ENCODE measurements at places on chromosomes 2 and 18.

DNA sequence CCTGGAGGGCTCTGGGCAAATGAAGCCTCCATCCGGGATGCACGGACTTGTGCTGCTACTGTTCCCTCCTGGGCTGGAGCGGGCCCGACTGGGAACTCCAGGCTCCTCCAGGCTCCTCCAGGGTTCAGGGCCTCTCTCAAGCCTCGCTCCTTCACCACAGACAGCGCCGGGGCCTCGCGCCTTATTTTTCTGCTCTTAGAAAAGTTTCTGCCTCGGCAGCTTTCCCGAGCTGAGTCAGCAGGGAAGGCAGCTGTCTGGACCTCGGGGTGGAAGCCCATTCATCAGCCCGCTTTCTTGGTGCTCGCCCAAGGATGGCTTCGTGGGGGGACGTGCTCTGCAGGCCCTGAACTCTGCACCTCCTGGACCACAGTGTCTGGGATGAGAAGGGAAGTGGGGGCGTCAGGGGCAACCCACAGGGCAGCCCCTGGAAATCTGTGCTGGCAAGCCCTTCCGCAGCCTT, 12.9 kb upstream of the TEX51 start:
- no peak for DNase-seq

- DNase-seq, result no peak
Measured at GRCh38 chr2:107635883-107636282, 190.8 kb upstream of the RGPD4 start.

- no peak for DNase-seq
Measured at GRCh38 chr18:9535430-9535991, 60.2 kb downstream of the RALBP1 start.

DNA sequence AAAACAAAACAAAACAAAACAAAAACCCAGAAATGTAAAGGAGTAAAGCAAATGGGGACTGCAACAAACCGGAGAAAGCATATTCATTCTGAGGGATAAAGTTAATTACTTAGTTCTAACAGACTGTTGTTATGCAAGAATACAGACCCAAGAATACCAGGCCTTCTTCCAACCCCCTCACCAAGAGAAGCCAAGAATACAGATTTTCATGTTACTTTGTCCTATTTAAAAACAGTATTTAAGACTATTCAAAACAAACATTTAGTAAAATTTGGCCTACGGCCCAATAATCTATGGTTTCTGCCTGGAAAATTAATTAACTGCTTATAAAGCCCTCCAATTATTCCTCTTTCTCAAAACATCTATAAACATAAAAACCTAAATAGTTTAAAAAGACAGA, 91.4 kb downstream of the USP34 start:
- DNase-seq, result no peak

GRCh38 chr2:205216580-205216979, 465.7 kb upstream of the NRP2 start:
- DNase-seq, result no peak

DNA sequence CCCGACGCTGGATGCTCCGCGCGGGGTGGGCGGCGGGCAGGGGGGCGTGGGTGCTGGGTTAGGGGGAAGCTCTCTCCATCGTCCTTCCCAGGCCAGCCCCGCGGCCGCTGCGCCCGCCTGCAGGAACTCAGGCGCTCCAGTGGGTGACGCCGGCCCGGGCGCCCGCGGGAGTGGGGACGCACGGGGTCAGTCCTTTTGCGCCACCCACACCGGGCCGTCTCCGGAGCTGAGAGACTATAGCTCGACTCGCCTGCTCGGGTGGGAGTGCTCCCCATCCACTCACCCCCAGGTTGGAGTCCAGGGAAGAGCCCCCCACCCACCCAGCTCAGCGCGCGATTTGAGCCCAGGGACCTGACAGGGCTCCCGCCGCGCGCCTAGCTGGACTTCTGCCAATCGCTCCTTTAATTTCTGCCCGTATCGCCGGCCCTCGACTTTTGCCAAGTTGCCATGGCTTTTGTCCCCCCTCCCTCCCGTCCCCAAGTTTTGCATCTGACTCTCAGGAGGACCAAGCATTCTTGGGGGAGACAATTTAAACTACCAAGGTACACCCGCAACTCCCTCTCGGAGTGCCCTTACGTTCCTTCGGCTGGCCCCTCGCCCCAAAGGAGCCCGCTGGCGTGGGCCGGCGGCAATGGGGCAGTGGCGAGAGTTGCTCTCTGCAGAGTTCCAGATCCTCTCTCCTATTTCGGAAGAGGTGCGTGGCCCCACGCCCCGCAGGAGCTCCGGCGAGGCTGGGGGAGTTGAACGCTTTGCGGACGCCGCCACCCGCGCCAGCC, 205.8 kb upstream of the SMAD2 start:
- DNase-seq, result no peak
